ENCODE measurements at places on chromosomes 16 and 17. TPM values are rescaled to one million over a fixed set of nuclear protein-coding genes. Genes with fewer than 3 reads are reported as not detected.
A peak's percentile ranks its signal among the peaks of the same experiment; 100 is the strongest.

- no peak for DNase-seq
Measured at GRCh38 chr16:64648282-64648681, 473.6 kb downstream of the CDH11 start.

- DNase-seq, result no peak
Measured at GRCh38 chr17:66386498-66387351, 84.3 kb downstream of the PRKCA start.

DNA sequence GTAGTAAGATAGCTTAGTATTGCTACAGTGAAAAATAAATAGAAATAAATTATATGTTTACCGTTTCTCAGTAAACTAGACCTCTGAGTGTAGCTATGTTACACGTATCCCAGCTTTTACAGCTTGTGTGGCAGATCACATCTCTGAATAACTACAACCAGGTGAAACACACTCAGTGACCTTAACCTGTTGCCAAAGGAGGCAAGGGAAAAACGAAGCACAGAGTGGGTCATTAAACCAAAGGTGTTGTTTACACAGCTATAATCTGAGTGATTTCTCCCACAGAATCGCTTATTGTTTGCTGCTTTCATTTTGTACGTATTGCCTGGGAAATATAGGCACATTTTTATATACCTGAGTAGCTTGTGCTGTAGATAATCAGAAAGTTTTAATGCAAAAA is 688.2 kb upstream of the KIF2B start:
- DNase-seq, result no peak

DNA sequence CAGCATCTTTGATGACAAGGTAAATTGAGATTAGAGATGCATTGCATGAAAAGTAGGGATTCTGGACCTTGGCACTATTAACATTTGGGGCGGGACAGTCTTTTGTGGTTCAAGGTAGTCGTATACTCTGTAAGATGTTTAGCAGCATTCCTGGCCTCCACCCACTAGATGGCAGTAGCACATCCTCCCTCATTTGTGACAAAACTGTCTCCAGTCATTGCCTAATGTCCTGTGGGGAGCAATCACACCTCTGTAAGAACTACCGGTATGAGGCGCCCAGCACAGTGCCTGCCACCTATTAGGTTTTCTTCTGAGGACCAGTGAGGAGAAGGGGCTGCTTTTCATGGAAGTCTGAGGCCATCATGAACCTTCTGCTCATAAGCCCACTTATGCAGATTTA is 180.8 kb downstream of the RBFOX1 start:
- DNase-seq, result no peak

- peak; percentile 86 for DNase-seq
Measured at GRCh38 chr16:29816694-29817441, 916 bp downstream of the PAGR1 start.

The GAS7 gene
- 90.5 TPM for total RNA-seq
